Inflammatory macrophage treated with lipopolysaccharide for 1 hour (primary cell): ENCODE measurements at places on chromosomes 12 and 14.

DNA sequence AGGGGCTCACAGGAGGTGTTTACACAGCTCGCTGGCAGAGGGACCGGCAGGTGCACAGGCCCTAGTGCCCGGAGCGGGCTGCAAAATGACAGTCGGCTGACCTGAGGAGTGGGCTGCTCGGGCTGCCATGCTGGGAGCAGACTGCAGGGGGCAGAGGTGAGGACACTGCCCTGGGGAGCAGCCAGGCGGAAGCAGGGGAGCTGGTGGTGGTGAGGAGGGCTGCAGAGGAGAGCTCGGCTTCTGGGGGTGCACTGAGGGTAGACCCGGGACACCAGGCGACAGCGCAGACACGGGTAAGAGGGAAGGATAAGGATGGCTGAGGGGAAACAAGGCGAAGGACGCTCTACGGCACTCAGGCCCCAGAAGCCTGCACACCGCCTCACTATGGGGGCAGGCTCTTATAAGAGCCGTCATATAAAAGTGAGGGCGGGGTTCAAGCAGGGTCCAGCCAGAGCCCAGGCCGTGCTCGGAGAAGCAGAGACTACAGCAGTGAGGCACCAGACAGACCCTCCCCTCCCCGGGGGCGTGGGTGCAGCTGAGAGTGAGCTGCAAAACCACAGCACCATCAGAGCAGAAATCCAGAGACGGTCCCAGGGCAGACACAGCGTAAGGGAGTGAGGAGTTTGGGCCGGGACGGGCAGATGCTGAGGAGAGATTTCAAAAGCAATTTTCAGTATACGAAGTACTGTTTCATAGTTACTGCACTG is 62.5 kb downstream of the CCDC88C start:
- DNase-seq: no peak

GRCh38 chr12:27060740-27061139 is 21.6 kb downstream of the C12orf71 start:
- DNase-seq: no peak

DNA sequence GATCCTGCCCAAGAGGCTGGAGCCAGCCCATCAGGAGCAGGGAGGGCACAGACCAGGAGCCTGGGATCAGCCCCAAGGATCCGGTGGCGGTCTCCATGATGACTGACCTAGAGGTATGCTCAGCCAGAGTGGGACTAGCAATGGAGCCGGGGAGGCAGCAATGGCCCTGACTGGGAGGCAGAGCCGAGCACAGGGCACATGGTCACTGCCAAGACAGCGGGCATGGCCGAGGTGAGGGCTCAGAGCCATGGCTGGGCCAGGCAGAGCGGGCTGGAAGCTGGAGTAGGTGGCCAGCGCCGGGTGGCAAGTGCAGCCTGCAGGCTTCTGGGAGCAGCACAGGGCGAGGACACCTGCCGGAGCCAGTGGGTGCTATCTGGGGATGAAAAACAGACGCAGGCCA is 259.3 kb downstream of the BCL11B start:
- DNase-seq: no peak

- no peak for DNase-seq
Observed at GRCh38 chr12:46950094-46950493, 124.3 kb upstream of the SLC38A4 start.

GRCh38 chr12:116535241-116535640 is 23.9 kb upstream of the MAP1LC3B2 start:
- DNase-seq: no peak
